ENCODE measurements at places on chromosomes 5 and 9.

DNA sequence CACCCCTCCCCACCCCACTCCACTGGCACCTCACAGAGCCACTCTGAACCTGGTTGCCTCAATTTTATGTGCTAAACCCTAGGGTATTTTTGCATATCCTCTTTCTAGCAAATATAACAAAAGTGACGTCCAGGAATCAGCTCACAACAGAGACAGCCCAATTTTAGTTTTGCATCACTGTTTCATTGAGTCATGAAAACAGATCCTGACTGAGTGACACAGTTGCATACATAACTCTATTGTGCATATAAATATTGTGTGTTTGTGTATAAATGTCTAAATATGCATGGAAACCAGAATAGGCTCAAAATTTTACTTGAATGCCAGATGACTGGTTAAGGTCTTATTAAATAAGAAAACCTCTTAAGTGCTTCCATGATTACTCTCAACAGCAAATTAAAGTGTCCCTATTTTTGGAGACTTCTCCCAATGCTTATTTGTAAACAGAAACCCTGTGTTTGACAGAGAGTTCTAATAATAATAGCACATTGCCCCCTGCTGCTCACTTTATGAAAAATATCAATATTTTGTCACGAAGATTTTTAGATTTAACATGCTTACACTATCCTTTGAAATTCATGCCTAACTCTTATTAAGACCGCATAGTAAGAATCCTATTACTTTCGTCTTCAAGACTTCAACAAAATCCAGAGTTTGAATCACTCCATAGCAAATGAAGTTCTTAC lies 75.5 kb upstream of the PRRC1 start:
- DNase-seq: no peak

DNA sequence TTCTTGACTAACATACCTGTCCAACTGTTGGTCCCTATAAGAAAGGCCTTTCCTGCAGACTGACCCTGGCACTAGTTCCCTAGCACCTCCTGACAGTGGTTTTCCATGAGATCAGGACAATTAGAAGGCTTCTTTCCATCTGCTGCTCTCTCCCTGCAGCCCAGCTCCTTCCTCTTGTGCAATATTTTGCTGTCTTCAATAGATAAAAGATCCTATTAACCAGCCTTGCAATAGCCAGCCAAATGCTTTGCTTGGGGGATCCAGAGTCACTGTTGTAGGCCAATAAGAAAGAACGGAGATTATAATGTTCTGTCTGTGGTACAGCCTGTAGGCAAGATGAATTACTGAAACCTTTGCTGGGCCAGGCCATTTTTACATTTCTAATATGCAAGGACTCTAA lies 18.4 kb upstream of the NME5 start:
- DNase-seq: no peak

DNA sequence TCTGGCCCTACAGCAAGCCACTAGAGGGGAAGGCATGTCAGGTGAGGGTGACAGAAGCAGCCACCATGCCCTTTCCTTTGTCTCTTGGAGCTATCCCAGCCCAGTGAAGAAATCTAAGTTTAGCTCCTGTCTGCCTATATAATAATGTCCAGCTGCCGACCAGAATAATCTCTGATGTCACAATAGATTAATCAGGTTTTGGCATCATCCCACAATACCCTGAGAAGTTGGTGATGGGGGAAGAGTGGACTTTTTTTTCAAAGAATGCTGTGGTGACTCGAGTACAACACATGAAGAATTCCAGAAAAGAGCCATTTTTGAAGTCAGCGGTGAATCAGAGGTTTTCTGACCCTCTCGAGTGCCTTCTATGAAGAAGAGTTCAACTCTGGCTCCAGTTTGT lies 1.7 kb upstream of the TSLP start:
- no peak for DNase-seq

DNA sequence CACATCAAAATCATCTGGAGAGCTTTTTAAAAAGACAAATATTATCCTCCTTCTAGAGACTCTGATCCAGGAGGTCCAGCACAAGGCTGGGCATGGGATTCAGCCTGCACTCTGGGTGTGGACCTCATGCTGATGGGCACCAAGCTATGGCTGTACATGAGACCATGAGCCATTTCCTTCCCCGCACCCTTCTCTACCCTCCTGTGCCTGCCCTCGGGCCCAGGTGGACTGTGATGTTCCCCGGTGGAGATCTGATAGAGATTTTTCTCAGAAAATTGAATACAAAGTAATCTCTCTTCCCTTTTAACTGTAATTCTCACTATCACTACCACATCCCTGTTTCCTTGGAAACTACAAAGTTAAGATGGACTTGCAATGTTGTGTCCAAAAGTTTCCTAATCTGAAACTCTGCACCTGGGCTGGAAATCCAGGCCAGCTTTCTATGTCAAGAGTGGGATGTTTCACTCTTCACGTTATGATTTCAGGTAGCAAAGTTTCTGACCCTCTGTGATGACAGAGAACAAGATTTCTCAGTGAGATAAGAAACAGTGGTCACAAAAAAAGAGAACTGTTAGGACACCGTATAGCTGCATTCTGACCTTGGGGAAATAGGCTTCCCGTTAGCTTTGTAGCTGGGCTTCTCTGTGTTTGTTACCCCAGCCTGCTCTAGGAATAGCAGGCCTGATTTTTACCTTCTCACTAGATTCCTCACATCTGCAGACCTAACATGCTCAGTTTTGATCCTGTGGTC lies 11.5 kb downstream of the SFXN1 start:
- no peak for DNase-seq

- DNase-seq: no peak
These were observed 2.2 kb upstream of the GDNF start for GRCh38 chr5:37842048-37842447.

DNA sequence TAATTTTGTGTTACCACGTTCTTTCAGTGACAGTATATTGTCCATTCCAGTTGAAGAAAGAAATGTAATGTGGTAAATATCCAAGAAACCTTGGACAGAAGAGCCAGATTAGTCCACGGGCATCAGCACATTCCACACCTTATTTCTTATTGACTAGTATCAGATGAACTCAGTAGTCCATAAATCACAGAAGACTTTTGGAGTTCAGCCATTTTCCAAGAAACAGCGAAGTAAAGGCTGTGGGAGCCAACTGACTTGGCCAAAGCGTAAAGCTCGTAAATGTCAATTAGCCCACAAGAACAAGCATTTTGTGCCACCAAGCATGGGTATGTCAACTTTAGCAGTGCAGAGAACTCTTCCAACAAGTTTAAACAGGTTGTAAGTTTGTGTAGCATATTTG lies 60.2 kb upstream of the STARD4 start:
- no peak for DNase-seq

GRCh38 chr5:68644971-68645370 lies 429.4 kb downstream of the PIK3R1 start:
- no peak for DNase-seq

DNA sequence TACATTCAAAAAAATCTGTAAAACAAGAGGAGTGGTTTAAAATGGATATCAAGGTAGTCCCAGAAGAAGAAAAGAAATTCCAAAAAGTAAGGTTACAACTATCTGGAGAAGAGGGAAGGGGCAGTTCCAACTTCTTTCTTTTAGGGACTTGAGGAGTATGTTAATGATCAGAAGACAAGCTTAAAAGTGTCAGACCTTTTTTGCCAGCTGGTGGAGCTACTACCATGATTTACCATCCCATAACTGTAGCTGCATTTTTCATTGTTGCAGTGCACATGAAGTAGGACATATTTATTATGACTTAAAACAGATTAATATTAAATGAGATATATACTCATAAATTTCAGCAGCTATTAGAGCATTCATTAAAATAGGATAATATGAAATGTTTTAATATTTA lies 158.5 kb upstream of the RGS7BP start:
- DNase-seq: no peak

GRCh38 chr9:84146893-84147710 lies 166.5 kb downstream of the RMI1 start:
- no peak for DNase-seq

DNA sequence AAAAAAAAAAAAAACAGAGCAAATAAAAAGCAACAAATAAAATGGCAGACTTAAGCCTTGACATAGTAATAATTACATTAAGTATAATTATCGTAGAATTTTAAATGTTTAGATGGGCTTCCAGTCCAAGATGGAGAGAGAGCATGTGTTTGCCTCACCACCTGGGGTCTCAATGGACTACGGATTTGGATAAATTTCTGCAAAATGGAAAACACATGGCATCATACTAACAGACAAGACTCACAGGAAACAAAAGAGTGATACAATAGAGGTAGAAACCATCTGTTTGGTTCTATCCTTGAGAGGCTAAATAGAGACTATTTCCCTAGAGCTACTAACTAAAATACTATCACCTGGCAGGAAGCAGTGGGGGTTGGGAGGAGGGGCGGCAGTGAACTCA lies 144.3 kb downstream of the MUSK start:
- no peak for DNase-seq

- no peak for DNase-seq
These were observed 2.3 kb downstream of the C9orf72 start for GRCh38 chr9:27571011-27571410.

DNA sequence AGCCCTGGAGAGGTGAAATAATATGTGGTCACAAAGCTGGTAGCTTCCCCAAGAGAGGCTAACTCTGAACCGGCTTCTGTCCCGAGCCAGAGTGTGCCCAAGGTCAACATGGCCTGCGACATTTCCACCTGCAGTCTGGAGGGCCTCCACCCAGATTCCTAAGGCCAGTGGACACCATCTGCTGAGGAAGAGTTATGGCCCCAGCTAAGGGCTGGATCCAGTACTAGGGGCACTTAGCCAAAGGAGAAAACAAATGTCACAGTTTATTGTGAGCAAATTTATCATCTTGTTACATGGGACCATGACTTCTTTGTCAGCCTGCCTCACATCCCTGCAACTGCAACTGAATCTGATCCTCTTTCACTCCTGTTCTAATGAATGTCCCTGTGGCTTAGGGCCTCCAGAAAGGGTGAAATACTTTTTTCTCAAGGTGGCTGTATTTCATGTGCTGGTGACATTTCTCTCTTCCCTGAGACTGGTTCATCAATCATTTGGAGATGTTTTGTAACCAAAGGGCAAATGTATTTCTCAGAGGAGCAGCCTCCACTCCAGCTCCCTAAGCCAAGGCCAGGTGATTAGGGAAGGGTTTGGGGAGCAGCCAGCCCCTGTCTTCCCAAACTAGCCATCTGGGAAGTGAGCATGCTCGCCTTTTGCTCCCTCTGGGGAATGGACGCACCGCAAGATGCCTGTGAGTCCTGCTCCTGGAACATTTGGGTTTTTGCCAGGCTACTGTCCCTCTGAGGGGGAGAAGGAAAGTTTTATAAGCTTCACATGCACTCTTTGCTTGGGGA lies 148.3 kb downstream of the CMYA5 start:
- no peak for DNase-seq

DNA sequence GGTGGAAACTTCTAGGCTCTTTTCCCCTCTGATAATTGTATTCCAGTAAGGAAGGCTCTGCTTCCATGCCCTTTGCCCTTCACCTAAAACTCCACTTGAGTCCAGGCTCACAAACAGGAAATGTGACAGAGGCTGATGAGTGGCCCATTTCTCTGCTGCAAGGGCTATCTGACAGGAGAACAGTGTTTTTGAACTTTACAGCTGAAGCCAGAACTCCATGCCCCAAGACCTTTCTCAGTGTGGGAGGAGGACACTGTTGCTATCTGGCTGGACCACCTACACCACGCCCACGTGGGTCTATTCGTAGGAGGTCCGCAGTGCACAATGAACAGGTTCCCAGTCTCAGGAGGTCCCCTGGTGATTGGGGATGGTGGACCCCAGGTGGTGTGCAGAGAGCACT lies 13.6 kb downstream of the GGTA1 start:
- DNase-seq: no peak

- DNase-seq: no peak
These were observed 37.0 kb downstream of the MAMDC2 start for GRCh38 chr9:70080481-70081119.

GRCh38 chr5:88140396-88140855 lies 128.2 kb downstream of the TMEM161B start:
- DNase-seq: no peak

All from NCI-H1436 treated with DMSO at 0.1 percent for 48 hours (cell line).